Activated naive CD8-positive, alpha-beta T cell treated with anti-CD3 and anti-CD28 coated beads, Interleukin-2, amount 50 U/mL, for 16 hours (primary cell): ENCODE measurements at places on chromosomes 5 and 9.

DNA sequence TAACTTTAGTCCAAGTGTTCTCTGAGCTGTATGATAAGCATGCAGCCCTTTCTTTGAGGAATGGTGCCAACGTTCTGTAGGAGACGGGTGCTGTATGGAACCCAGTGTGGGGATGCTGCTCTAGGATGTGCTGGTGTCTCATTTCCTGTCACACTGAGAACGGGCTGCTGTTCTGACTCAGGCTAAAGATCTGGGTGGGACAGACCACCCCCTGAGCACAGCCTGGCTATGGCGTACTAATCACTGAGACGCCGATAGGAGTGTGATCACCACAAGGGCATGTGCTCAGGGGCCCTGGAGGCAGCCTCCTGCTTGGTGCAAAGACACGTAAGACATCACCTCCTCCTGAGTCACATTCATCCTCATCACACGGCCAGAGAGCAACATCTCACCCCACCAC is 240.4 kb downstream of the IRX2 start:
- DNase-seq: no peak

GRCh38 chr5:149922950-149923349 is 21.6 kb downstream of the PDE6A start:
- DNase-seq: no peak

DNA sequence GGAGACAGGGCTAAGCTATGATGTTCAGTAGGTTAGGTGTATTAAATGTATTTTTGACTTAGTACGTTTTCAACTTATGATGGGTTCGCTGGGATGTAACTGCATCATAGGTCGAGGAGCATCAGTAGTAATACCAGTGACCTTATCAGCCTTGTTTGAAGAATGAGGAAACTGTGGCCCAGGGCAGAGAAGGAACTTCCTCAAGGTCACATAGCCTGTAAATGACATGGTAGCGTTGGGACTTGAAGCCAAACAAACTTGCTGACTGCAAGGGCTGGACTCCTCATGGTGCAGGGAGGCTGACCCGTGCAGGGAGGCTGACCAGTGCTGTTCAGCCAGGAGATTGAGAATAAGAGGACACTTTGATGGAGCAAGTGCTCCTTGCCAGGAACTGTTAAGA is 21.3 kb upstream of the PTPN3 start:
- no peak for DNase-seq

GRCh38 chr9:80351612-80352011 is 779.8 kb downstream of the TLE4 start:
- DNase-seq: no peak

DNA sequence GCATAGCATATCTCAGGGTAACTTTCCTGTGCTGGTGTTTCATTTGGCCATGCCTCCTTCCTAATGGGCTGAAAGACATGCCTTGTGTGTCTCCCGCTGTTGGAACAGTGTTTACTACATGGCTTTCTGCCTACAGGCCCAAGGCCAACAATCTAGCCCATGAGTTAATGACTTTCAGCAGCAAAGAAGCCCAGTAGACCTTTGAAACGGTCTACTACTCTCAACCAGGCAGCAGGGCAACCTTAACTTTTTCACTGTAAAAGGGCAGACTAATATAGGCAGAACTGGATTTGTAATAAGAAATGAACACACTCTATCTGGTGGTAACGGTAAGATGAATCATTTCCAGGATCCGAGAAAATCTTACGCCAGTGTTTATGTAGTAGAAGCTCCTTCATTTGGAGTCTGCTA is 21.0 kb downstream of the C5orf15 start:
- DNase-seq: no peak

- no peak for DNase-seq
Observed at GRCh38 chr9:70603020-70603411, 188.6 kb upstream of the KLF9 start.

DNA sequence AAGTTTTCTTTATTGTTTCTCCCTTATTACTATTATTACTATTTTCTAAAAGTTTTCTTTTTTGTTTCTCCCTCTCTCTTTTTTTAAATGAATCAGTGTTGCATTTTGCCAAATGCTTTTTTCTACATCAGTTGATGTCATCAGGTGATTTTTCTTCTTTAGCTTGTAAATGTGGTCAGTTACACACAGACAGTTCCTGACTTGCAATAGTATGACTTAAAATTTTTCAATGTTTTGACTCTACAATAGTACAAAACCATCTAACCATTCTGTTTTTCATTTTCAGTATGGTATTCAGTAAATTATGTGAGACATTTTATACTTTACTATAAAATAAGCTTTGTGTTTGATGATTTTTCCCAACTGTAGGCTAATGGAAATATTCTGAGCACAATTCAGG is 443.0 kb downstream of the GADD45G start:
- DNase-seq: no peak

DNA sequence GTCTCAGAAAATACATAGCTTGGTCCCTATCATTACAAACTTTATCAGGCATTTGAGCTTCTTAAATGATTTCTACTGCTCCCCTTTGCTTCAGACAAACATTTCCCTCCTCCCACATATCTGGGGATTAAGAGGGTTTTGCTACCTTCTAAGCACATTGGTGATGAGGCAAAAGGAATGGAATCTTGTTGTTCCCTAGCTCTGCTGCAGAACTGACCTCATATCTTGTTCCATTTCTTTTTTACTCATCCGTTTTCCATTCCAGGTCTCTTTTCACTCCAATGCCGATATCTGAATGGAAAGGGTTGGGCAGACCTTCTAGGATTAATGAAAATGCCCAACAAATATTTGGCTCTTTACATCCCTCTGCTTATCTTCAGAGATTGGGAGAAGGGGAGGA is 444.6 kb downstream of the ZNF608 start:
- no peak for DNase-seq

GRCh38 chr5:639253-639530 is 27.1 kb downstream of the CEP72 start:
- DNase-seq: no peak

DNA sequence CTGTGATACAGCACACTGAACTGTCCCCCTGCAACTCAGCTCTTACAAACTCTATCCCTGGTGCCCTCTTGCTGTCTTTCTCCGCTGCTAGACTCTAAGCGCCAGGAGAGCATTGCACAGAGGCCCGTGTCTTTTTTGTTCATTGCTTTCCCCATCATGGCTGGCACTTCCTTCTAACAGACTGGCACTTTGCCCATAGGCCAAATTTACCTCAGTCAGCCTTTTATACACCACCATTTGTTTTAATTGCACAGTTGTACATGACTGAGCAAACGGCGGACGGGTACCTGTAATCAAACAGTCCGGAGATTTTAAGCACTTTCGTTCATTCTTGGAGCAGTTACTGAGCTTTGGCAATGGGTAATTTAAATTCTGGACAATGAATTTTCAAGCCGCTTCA is 102.2 kb upstream of the CLINT1 start:
- DNase-seq: no peak

GRCh38 chr5:72034770-72035169 is 72.5 kb upstream of the MAP1B start:
- DNase-seq: no peak

- no peak for DNase-seq
Observed at GRCh38 chr5:172454358-172455086, at the start of gene SH3PXD2B. TSS of gene SH3PXD2B (minus strand) at chr5:172454525. CDS start at chr5:172454352, 173 bp downstream.

DNA sequence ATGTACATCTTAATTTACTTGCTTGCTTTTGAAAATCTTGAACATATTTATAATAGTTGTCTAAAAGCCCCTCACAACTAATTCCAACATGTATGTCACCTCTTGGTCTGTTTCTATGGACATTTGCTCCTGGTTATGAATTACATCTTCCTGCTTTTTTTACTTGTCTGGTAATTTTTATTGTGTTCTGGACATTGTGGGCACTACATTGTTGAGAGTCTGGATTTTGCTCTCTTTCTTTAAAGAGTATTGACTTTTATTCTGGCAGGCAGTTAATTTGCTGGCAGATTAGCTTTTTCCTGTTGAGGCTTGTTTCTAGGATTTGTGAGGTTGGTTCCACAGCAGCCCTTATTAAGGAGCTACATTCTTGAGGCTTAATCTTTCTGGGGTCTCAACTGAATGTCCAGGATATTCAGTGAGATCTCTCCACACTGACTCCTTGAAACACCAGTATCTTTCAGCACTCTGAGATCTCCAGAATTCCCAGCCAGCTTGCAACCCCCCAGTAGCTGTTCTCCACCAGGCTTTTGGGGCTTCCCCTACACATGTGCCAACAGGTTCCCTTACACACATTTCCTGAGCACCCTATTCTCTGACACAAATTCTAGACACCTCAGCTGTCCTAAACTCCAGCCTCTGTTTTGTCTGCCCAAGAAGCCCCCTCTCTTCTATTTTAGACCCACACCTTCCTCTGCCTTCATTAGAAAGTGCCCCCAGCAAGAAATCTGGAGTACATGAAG is 27.4 kb downstream of the KIAA1191 start:
- DNase-seq: no peak

- DNase-seq: no peak
Observed at GRCh38 chr5:116063950-116064349, 20.9 kb upstream of the COMMD10 start.

GRCh38 chr9:34179213-34180136 is 632 bp downstream of the UBAP1 start:
- DNase-seq: no peak

DNA sequence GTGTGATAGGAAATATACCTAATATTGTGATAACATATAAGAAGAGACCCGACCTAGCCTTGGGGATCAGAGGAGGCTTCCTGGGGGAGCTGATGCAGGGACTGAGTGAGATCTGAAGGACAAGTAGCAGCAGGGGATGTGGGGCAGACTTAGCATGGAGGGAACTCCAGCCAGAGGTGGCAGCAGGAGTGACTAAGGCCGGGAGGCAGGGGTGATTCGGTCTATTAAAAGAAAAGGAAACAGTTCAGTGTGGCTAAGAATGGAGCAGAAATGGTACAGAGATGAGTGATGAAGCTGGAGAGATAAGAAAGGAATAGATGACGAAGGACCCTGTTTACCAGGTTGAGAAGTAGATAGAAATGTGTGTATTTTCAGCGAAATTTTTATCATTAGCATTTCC is 408.8 kb downstream of the ENC1 start:
- DNase-seq: no peak

DNA sequence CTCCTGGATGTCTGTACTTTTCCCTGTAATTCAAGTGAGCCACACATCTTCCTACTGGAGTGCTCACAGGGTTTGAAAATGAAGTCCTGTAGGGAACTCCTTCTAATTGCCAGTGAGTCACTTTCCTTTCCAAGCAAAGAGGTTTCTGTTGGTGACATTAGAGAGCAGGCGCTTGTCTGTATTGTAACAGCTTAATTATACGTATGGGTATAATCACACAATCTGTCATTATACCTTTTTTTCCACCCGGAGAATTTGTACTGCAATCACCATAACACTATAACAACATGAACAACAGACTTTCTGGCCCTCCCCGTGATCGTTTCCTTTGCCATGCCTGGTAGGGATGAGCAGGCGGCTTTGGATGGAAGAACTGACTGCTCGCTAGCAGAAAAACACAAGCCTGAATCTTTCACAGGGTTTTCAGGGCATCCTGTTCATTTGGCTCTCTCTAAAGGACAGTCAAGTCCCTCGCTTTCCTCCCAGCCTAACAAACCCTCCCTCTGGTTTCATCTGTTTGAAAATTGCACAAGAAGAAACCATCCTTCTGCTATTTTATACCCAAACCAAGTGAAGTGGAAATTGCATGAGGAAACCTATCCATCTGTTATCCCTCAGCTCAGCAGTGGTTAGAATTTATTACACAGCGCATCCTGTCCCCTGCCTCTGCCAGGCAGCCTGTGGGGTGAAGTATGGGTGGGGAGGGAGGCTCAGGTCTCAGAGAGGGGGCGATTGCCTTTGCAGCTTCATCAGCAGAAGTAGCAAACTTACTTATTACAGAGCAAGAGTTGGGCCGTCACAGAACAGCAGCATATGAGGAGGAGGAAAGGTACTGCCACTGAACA is 307.0 kb upstream of the TLE4 start:
- DNase-seq: no peak

DNA sequence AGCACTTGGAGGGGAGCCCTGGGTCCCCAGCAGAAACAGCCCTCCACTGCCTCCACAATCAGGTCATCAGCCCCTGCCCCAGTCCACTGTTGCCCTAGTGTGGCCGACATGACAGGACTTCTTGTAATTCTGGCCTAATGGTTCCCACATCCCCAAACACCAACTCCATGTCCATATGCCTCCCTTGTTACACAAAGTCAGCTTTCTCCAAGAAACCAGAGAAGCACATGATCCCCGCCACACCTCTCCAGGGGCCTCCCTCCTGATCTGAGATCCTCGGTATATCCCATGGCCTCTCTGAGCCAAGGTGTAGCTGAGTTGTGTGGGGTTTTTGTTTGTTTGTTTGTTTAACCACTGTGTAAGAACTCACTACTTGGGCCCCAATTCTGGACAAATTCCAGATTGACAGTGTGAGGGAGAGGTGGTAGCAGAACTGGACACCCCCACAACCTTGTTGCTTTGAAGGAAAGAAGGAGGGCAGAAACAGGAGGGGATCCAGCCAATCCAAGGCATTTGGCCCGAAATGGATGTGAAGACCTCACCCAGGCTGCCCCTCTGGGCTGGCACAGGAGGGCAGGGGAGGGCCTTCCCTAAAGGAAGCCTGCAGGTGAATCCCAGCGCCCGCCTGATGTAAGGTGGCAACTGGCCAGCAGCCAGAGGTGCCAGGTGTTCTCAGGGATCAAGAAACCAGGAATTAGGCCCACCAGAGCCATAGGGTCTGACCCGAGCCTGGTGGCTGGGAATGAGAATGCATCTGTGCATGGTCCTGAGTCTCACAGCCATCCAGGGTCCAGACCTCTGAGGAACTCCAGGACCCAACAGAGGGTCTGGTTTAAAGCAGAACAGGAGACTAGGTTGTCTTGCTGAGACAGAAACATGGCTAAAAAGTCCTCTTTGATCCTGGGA is 13.4 kb downstream of the IRF1 start:
- DNase-seq: no peak

DNA sequence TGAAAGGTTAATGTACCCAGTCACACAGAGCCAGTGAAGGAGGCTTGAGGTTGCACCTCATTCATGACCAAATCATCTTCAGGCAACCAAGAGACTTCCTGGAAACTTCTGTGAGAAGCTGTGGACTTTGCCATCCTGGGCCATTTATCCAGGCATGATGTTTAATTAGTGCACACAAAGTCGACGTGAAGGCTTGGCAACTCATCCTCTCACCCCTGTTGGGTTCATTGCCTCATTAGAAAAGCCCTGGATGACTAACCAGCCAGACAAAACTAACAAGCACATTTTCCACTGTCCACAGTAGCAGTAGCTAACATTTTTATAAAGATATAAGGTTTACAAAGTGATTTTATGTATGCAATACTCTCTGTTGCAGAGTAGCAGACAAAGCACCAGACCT is 65.7 kb upstream of the ZNF462 start:
- no peak for DNase-seq

- DNase-seq: no peak
Observed at GRCh38 chr9:131980267-131981016, 99.2 kb downstream of the MED27 start.

- DNase-seq: no peak
Observed at GRCh38 chr9:95297316-95297715, 20.2 kb downstream of the FANCC start.
